ENCODE measurements at places on chromosomes 2 and 18.

- DNase-seq: no peak
These were observed 961.6 kb upstream of the CHAC2 start for GRCh38 chr2:52805901-52806410.

- DNase-seq: no peak
These were observed 97.1 kb downstream of the EML6 start for GRCh38 chr2:54820558-54820957.

- DNase-seq: no peak
These were observed 9.2 kb upstream of the CDKL4 start for GRCh38 chr2:39252888-39253518.

GRCh38 chr2:172978063-172978383 is 97.6 kb upstream of the MAP3K20 start:
- no peak for DNase-seq

GRCh38 chr2:149313512-149313972 is 16.8 kb upstream of the LYPD6 start:
- no peak for DNase-seq

- no peak for DNase-seq
These were observed 89.6 kb downstream of the UPP2 start for GRCh38 chr2:158191076-158191895.

- no peak for DNase-seq
These were observed 182.5 kb upstream of the LINC00305 start for GRCh38 chr18:64331419-64331818.

Data from T1000 (cell line).